ENCODE measurements at places on chromosomes 7 and 10. TPM values are rescaled to one million over a fixed set of nuclear protein-coding genes. Genes with fewer than 3 reads are reported as not detected.

Gene CDNF
- polyA plus RNA-seq, result 2.1 TPM

DNA sequence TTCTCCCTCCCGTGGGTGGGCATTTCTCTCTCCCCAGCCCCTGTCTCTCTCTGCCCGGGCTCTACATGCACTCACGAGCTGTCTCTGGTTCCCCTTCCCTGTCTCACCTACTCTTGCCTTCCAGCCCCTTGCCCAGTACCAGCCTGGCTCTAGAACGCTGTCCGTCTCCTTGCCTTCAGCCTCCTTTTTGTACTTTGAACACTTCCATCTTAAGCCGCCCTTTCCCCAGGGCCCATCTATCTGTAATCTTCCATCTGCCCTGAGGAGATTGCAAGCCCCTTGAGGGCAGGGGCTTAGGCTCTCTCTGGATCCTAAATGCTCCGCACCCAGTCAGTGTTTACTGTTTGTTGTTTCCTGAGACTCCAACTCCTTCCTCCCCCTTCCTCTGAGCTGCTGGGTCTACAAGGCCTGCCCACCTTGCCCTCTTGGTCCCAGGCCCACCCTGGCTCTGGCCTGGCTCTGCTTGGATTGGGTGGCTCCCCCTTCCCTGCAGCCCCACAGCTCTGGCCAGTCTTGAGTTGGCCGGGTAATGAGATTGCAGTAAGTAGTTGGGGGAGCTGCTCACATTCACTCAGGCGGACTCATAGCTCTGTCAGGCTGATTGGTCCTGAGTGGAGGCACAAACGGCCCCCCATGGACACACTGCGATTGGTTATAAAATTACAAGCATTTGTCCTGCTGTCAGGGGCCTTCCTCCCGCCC lies 28.3 kb downstream of the POLL start:
- no peak for DNase-seq

GRCh38 chr7:44603193-44603592 lies 3.2 kb upstream of the OGDH start:
- DNase-seq, result no peak

Gene IFIT1B
- not detected for polyA plus RNA-seq

DNA sequence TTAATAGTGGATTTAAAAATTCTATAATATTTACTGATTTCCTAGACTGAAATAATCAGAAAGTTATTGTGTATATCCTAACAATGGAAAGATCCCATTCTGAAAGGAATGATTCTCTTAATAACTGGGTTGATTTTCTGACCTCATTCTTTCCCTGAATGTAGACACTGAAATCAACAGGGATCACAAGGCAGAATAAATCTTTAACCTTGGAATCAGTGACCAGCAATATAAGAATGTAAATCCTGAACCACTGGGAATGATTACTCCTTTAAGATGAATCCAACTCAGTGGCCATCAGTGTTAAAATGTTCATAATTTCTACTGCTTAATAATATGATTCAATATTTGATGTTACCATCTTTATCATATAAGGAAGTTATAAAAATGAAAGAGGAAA lies 47.6 kb downstream of the ANKRD26 start:
- DNase-seq, result no peak

DNA sequence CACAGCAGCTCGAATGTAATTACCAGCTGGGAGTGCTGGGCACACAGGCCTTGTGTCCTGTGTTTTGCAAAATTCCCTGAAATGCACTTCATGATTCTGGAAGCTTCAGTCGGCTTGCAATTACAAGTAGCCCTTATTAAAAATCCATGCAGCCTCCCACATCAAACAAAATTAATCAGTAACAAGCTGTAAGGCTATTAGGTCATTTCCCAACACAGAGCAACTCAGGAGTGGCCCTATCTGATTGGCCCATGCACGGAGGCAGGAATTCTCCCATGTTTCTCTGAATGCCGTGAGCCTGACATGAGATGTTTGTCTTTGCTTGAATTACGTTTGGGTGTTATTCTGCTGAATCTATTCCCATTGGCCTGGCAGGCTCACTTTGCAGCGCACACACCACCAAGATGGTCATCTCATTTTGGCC lies 36.9 kb downstream of the FOXL3 start:
- no peak for DNase-seq

Data from AG04450 (cell line).